Pericardium fibroblast (primary cell): ENCODE measurements at places on chromosomes 16 and 17. TPM values are rescaled to one million over a fixed set of nuclear protein-coding genes. Genes with fewer than 3 reads are reported as not detected.

Gene NPIPB6
- total RNA-seq = under 0.01 and 0.09 TPM in 2 replicates

Gene SIAH1
- total RNA-seq = 18.9 and 23.5 TPM in 2 replicates

Gene ANKFN1
- total RNA-seq = not detected in 2 replicates

Gene HID1
- 5.2 TPM in 1 of 2 replicates, not detected in the other for total RNA-seq

Gene KIF19
- not detected in 2 replicates for total RNA-seq

Gene RRAD
- 0.58 and 1.1 TPM in 2 replicates for total RNA-seq

Gene IRX6
- not detected in 2 replicates for total RNA-seq

Gene C16orf92
- total RNA-seq = not detected in 2 replicates

Gene DNAH9
- total RNA-seq = not detected in 2 replicates

Gene MYH10
- 112 and 273 TPM in 2 replicates for total RNA-seq

Gene TLCD3A
- 12.3 and 17.8 TPM in 2 replicates for total RNA-seq

Gene ALOX15B
- total RNA-seq = 0.85 TPM in 1 of 2 replicates, not detected in the other

Gene CLEC18C
- total RNA-seq = 0.09 TPM in 1 of 2 replicates, not detected in the other

Gene VPS35
- total RNA-seq = 63.0 and 86.5 TPM in 2 replicates

Gene SHCBP1
- 0.82 and 1.8 TPM in 2 replicates for total RNA-seq

Gene CX3CL1
- total RNA-seq = 0.09 and 0.12 TPM in 2 replicates

Gene RPL27
- 1,871 and 2,562 TPM in 2 replicates for total RNA-seq

Gene NHLRC4
- 3.8 and 5.0 TPM in 2 replicates for total RNA-seq

Gene CD300C
- total RNA-seq = not detected in 2 replicates

Gene ABI3
- 2.3 and 2.6 TPM in 2 replicates for total RNA-seq

Gene CCL3
- not detected in 2 replicates for total RNA-seq

Gene SLC6A2
- not detected in 2 replicates for total RNA-seq

Gene KRT27
- total RNA-seq = not detected in 2 replicates

Gene SPATA32
- not detected in 2 replicates for total RNA-seq

Gene CA5A
- not detected in 2 replicates for total RNA-seq

Gene OR3A3
- total RNA-seq = 0.12 TPM in 1 of 2 replicates, not detected in the other

Gene CD300LD
- total RNA-seq = not detected in 2 replicates

Gene HS3ST3A1
- total RNA-seq = 3.9 and 20.0 TPM in 2 replicates

Gene MYH11
- 0.47 TPM in 1 of 2 replicates, not detected in the other for total RNA-seq

Gene ABCC11
- under 0.01 TPM in 1 of 2 replicates, not detected in the other for total RNA-seq

Gene TMEM88
- total RNA-seq = 7.8 and 67.0 TPM in 2 replicates

Gene CCR7
- total RNA-seq = not detected in 2 replicates

Gene CHRNE
- 0.51 TPM in 1 of 2 replicates, not detected in the other for total RNA-seq

Gene CES4A
- 1.2 and 3.0 TPM in 2 replicates for total RNA-seq

Gene IRX5
- 0.17 and 1.2 TPM in 2 replicates for total RNA-seq

Gene SPATA20
- total RNA-seq = 71.4 and 89.9 TPM in 2 replicates

Gene RAMP2
- 5.3 and 6.3 TPM in 2 replicates for total RNA-seq

Gene IL34
- 0.23 and 0.68 TPM in 2 replicates for total RNA-seq

Gene RANBP10
- 5.0 and 5.2 TPM in 2 replicates for total RNA-seq

Gene NPTX1
- total RNA-seq = under 0.01 TPM in 1 of 2 replicates, not detected in the other

Gene GAS7
- total RNA-seq = 15.2 and 69.5 TPM in 2 replicates

Gene IL21R
- total RNA-seq = 2.3 and 3.9 TPM in 2 replicates

Gene STUB1
- total RNA-seq = 163 and 189 TPM in 2 replicates

Gene ACSM5
- 4.6 TPM in 1 of 2 replicates, not detected in the other for total RNA-seq

Gene EVPLL
- not detected in 2 replicates for total RNA-seq

Gene GNGT2
- not detected in 2 replicates for total RNA-seq

Gene RASD1
- total RNA-seq = 2.0 and 8.1 TPM in 2 replicates
